H9 (cell line): ENCODE measurements at places on chromosomes 4 and X.

- H3K4me1 ChIP-seq, result no peaks in the 10 kb centered on the region
- no peaks in the 10 kb centered on the region for H3K27me3 ChIP-seq
- DNase-seq, result no peak
- no peak overlapping the region for H3K4me3 ChIP-seq
- no peaks in the 10 kb centered on the region for H3K36me3 ChIP-seq
Measured at GRCh38 chr4:111959222-111959621, 186.0 kb upstream of the FAM241A start.

- H3K27me3 ChIP-seq, result no peaks in the 10 kb centered on the region
- DNase-seq, result no peak
- no peak overlapping the region for H3K27ac ChIP-seq
Measured at GRCh38 chr4:120043828-120044227, 22.8 kb downstream of the MAD2L1 start.

DNA sequence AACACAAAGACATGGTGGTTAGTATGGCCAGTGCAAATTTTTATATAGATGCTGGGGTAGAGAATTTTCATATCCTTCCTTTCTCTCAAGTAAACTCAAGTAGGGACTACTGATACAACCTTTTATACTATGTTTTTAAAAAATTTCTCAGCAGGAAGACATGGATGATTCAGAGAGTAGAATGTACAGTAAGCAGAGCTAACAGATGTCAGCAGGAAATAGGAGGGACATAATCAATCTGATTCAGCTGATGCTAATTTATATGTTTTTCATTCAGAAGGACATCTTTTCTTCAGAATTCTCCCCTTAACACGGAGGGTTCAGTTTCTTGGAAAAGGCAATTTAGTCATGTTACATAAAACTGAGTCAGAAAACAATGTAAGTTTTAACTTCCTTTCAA, 95.4 kb downstream of the GRIA2 start:
- no peak overlapping the region for H3K27ac ChIP-seq
- no peak for DNase-seq
- no peak overlapping the region for H3K4me3 ChIP-seq
- no peaks in the 10 kb centered on the region for H3K27me3 ChIP-seq
- H3K4me1 ChIP-seq, result no peaks in the 10 kb centered on the region
- H3K36me3 ChIP-seq, result no peaks in the 10 kb centered on the region

DNA sequence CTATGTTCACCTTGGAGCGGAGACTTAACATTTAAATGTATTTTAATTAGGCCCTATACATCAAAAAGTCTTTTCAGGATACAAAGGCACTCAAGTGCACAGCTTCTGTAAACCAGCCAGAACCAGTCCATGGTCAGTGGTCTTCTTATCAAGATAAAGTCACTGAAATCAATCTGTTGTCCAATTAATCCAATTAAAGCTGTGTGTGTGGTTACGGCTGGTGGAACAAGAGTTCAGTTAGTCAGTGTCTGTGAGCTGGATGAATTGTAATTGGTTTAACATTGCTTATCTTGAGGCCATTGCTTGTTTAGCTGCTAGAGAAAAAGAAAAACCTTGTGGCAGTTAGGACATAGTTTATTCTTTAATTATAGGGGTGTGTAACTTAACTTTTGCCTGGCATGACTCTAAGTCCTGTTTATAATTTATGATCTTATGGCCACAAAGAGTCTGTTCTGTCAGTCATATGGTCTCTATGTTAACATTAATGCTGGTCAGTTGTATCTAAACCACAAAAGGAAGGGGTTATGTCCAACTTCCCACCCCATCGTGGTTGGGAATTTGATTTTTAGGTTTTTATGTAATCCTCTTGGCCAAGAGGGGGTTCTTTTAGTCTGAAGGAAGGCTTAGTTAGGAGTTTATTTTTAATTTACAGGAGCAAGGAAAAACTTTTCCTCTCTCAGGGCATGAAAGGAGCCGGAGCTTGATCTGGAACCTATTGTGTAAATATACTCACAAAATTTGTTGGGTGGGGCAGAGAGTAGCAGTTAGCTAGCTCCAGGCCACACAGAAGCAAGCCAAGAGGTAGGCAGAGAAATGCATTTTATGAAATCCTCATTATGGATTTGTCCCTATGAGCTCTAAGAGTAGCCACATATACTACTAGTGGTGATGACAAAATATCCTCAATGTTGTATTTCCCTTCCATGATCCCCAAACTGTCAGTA, 665.7 kb upstream of the ACTRT1 start:
- no peaks in the 10 kb centered on the region for H3K27me3 ChIP-seq
- H3K4me3 ChIP-seq, result no peak overlapping the region
- H3K36me3 ChIP-seq, result no peaks in the 10 kb centered on the region
- no peak for DNase-seq

GRCh38 chr4:98643755-98644154, 14.7 kb downstream of the TSPAN5 start:
- peaks cover 4% of the 10 kb centered on the region; the same call in 1 of the 2 replicates for H3K4me1 ChIP-seq
- H3K4me3 ChIP-seq, result no peak overlapping the region
- no peak for DNase-seq
- H3K27ac ChIP-seq, result no peak overlapping the region

- no peak overlapping the region for H3K4me3 ChIP-seq
- DNase-seq, result peak; percentile 56
- H3K36me3 ChIP-seq, result peaks cover 11% of the 10 kb centered on the region
- no peak overlapping the region for H3K27ac ChIP-seq
- no peaks in the 10 kb centered on the region for H3K27me3 ChIP-seq
- H3K4me1 ChIP-seq, result no peaks in the 10 kb centered on the region
Measured at GRCh38 chr4:151688003-151688784, 72.6 kb downstream of the GATB start.

DNA sequence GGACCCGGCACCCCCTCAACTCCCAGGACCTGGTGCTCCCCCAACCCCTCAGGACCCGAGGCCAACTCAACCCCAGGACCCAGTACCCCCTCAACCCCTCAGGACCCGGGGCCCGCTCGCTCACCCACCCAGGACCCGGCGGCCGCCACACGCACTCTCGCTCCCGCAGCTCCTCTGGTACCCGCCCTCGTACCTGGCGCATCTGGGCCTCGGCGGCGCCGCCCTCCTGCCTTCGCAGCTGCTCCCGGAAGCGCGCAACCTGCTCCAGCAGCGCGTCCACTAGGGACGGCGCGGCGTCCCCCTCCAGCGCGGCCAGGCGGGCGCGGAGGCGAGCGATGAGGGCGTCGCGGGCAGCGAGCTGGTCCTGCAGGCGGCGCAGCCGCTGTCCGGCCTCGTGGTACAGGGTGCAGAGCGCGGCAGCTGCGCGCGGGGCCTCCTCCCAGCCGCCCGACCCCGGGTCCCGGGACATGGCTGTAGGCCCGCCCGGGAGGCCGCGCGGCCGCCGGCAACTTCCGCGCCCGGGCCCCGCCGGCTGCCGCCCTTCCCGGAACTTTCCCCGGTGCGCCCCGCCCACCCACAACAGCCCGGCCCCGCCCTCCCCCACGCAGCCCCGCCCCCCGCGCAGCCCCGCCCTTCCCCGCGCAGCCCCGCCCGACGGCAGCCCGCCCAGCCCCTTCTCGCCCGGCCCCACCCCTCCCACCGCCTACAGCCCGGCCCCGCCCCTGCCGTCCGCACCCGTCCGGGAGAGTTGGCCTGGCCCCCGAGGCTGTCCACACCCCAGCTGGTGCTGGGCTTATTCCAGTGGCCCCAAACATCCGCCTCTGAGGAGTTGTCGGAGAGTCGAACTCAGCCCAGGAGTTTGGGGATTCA, at the start of gene TNIP2:
TNIP2 (minus strand) TSS at position 516 of the 870 bp plus-strand sequence; CDS start at position 469, 47 bp downstream.
- DNase-seq, result peak; percentile 87
- no peaks in the 10 kb centered on the region for H3K4me1 ChIP-seq
- H3K4me3 ChIP-seq, result peak within 1 kb of the TSS; percentile 57
- no peaks in the 10 kb centered on the region for H3K27me3 ChIP-seq

DNA sequence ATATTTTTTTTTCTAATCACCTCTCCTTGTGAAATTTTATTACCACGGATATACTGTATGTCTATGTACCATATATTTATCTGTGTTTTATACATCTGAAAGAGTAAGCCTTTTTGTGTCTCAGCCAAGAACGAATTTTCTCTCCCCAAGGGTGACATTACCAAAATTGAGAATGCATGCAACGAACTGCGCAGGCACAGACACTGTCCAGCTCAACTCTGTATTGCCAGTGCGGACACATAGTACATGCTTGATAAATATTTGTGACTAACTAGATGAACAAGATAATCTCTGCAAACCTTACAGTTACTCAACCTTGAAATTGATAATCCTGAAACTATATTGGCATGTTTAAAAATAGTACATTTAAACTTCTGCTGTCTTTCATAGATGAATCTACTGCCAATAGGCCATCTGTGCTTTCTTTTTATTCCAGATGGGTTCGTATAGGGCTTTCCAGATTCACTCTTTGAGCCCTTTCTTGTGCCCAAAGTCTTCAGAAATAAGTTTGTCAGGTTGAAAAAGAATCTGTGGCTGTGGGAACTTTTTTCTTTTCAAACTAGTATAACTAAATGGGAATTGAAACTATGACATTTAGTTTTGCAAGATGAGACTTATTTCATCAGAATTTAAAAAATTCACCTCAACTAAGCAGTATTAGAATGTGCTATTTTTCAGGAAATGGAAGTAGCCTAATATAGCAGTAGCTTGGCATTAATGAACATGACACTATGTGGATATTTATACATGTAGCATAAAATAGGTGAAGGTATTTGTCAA, 38.9 kb downstream of the DTHD1 start:
- no peaks in the 10 kb centered on the region for H3K27me3 ChIP-seq
- no peak overlapping the region for H3K27ac ChIP-seq
- H3K4me3 ChIP-seq, result no peak overlapping the region
- no peaks in the 10 kb centered on the region for H3K36me3 ChIP-seq

DNA sequence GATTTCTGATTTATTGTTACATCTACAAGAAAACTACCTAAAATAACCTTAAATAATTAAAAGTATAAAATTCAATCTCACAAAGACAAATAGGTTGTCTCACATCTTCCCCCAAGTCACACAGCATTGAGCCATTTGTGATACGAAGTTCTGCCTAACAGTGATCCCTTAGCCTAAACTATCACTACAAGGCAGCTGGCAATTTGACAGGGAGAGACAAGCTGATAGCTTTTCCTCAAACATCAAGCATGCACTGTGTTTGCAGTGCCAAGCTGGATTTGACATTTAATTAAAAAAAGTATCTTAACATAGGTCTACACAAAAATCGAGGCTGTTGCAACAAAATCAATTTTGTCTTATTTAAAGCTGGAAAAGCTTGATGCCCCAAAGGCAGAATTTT, 464.7 kb upstream of the TRAM1L1 start:
- H3K4me1 ChIP-seq, result no peaks in the 10 kb centered on the region
- H3K36me3 ChIP-seq, result no peaks in the 10 kb centered on the region
- no peak for DNase-seq
- no peaks in the 10 kb centered on the region for H3K27me3 ChIP-seq
- no peak overlapping the region for H3K27ac ChIP-seq

GRCh38 chr4:55634417-55635128, 1.5 kb downstream of the NMU start:
- H3K4me1 ChIP-seq, result peaks cover 4% of the 10 kb centered on the region; the same call in 1 of the 2 replicates
- no peak overlapping the region for H3K27ac ChIP-seq
- peaks cover 15% of the 10 kb centered on the region for H3K36me3 ChIP-seq
- peak overlapping the region; percentile 77 for H3K4me3 ChIP-seq
- no peak for DNase-seq
- peaks cover 7% of the 10 kb centered on the region; the same call in 1 of the 2 replicates for H3K27me3 ChIP-seq

DNA sequence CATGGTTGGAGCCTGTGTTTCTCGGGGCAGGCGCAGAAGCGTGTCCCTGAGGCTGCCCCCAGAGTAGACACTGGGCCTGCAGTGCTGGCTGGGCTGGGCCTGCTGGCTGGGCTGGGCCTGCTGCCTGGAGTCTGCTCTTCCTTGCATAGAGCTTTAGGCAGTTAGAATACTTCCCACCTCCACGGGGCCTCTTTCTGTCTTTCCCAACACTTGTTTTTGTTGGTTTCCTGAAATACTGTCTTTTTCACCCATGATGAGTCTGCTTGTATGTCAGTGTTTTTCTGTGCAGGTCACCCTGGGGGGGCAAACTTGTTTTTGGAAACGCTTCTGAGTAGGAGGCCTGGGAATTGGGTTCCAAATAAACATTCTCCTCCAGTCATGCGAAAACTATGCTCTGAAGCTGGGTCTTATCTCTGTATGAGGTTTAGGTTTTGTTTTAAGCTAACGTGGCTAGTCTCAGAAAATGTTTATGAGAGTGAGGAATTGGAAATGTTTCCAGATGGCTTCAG, 32.2 kb downstream of the TRMT44 start:
- no peaks in the 10 kb centered on the region for H3K27me3 ChIP-seq
- H3K36me3 ChIP-seq, result peaks cover 41% of the 10 kb centered on the region
- no peak overlapping the region for H3K4me3 ChIP-seq
- no peak for DNase-seq
- H3K27ac ChIP-seq, result no peak overlapping the region
- no peaks in the 10 kb centered on the region for H3K4me1 ChIP-seq

DNA sequence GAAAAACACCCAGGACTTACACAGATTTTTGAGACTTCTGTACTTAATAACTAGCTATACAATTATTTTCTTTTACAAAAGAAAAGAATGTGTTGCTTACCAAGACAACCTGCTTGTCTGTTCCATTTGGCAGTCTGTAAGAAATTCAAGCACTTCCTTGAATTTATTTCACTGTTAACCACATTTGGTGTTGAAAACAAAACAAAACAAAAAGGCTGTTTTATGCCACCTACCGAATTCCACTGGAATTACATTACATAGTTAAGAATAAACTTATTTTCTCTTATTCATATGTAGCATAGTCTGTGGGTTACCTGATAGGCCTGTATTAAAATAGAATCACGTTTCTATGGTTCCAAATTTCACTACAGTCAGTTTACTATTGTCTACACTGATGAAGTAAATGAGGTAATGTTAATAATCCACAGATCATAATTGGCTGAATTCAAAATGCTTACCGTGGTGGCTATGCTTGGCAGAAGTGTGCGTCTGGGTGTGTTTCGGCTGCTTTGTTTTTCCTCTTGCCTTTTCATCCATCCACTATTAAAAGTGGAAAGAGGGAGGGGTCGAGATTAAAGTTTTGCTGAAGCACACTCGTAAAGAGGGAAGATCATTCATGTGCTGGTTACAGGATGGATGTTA, at the start of gene TLR1:
TLR1 (minus strand) TSS at position 138 of the 642 bp plus-strand sequence. CDS start 5,960 bp downstream, outside the sequence.
- no peak for DNase-seq
- H3K27me3 ChIP-seq, result no peaks in the 10 kb centered on the region

- H3K36me3 ChIP-seq, result peaks cover 3% of the 10 kb centered on the region
- peak; percentile 99 for DNase-seq
- H3K4me1 ChIP-seq, result 0 out of 2 replicates have a peak, but pooled peaks cover 2% of the 10 kb centered on the region
- no peaks in the 10 kb centered on the region for H3K27me3 ChIP-seq
- peak within 1 kb of the TSS; percentile 93 for H3K4me3 ChIP-seq
- H3K27ac ChIP-seq, result peak within 1 kb of the TSS; percentile 100
Measured at GRCh38 chr4:119212234-119212963, at the start of gene USP53. USP53 (plus strand) TSS chr4:119212713; CDS start chr4:119239760, 27,047 bp downstream.
